ENCODE measurements at places on chromosomes 13 and 19.
A peak's percentile ranks its signal among the peaks of the same experiment; 100 is the strongest.

GRCh38 chr13:60945396-60945795 lies 470.3 kb downstream of the PCDH20 start:
- ATAC-seq, result no peak

DNA sequence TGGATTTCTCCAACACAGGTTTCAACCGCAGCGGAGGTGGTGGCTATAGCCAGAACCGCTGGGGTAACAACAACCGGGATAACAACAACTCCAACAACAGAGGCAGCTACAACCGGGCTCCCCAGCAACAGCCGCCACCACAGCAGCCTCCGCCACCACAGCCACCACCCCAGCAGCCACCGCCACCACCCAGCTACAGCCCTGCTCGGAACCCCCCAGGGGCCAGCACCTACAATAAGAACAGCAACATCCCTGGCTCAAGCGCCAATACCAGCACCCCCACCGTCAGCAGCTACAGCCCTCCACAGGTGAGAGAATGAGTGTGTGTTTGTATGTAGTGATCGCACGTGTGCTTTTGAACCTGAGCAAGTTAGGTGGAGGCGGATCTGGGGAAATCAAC lies 6.0 kb upstream of the CCDC97 start:
- ATAC-seq, result no peak

- peak; percentile 71 for ATAC-seq
Measured at GRCh38 chr19:51607920-51608562, 22.2 kb downstream of the SIGLEC5 start.

- ATAC-seq, result no peak
Measured at GRCh38 chr13:27493981-27494380, 43.6 kb upstream of the MTIF3 start.

GRCh38 chr13:93270769-93271742 lies 44.4 kb downstream of the GPC6 start:
- ATAC-seq, result peak; percentile 82

DNA sequence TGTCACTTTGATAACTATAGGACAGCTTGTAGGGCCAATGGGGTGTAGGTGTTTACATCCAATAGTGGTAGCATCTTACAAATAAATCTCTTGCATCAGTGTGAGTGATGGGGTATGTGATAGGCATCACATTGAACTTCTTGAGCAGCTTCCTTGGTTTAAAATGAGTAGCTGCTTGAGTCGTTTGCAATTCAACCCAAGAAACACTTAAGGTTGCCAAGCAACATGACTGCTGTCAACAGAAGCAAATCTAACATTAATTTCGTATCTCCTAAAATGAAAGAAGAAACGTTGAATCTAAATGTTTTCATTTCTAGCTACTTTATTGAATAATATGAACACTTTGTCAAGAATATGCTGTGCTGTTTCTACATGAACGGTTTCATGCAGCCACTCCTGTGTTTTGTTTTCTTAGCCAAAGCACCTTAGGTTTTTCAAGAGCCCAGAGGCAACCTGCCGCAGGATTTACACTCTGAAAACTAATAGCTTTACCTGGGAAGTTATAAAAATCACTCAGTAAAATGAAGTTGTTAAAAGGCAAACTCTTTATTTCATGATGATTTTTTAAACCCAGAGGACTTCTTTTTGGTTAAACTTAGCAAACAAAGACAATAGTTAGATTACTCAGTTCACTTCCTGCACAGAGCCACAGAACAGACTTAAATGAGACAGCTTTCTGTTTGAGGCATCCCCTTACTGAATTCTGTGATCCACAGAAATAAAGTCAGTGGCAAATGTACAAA lies 305.2 kb downstream of the MTUS2 start:
- no peak for ATAC-seq

- ATAC-seq, result no peak
Measured at GRCh38 chr13:108938155-108938554, 308.7 kb downstream of the MYO16 start.

DNA sequence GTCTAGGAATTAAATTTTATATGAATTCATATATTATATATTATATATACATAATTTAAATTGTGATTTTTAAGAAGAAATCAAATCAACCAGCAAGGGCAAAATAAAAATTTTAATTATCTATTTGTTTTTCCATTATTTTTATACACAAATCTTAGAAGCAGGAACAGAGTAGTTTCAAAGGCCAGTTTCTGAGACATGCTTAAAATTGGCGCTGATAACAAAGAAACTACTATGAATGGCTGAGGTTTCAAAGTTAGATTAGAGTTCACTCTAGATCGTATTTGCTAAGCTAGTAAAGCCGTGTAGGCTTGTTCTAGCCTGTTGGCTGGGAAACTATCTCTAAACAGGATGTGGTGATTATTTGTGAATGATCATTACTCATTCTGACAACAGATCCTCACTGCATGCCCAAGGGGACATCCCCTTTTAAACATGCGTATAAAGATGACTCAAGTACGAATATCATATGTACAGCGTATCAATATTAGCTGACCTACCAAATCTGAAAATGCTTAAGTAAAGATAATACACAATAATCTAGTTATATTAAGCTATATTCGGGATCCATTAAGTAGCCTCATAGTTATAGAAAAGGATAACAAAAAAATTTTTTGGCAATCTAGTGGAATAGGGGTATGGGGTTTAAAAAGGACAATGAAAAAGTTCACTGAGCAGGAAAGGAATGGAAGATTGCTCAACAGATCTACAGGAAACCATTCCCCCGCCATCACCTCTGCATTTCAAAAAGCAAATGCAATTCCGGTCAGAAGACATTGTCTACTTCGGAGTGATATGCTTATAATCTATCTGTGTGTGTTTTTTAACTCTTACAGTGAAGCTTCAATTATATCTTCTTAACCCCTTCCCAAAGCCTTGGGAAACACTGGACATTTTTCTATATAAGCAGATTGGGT lies 150.1 kb downstream of the SHISA2 start:
- ATAC-seq, result no peak

DNA sequence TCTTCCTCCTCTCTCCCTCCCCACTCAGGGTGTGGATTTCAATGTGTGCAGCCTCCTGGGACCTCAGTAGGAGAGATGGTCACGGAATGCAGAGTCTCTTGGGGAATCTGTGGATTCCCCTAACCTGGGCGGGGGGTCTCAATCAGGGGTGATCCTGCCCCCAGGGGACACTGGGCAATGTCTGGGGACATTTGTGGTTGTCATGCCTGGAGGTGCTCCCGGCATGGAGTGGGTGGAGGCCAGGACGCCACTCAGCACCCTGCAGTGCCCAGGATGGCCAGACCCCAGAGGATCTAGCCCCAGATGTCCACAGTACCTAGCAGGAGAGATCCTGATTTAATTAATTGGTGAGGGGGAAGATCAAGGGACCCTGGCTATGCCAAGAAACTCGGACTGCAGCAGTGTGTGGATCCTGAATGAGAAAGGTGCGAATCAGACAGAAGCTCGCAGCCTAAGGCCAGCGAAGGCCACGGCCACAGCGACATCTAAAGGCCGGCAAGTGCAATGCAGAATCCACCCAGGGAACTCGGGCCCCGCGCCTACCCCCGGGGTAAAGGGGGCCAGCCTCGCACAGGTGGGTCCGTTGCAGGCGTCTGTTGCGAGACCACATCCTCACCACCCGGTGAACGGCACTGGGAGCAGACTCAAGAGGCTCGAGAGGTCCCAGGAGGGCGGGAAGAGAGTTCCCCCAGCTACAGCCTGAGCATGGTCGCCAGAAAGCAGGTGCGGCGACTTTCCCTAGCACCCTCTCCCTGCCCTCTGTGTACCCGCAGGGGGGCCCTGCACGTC lies 88.8 kb downstream of the GNG7 start:
- peak; percentile 64 for ATAC-seq

GRCh38 chr19:58543826-58544590 lies at the start of gene TRIM28:
Gene TRIM28 (plus strand): TSS chr19:58544064. CDS start chr19:58544758, 694 bp downstream.
- ATAC-seq, result peak; percentile 96

DNA sequence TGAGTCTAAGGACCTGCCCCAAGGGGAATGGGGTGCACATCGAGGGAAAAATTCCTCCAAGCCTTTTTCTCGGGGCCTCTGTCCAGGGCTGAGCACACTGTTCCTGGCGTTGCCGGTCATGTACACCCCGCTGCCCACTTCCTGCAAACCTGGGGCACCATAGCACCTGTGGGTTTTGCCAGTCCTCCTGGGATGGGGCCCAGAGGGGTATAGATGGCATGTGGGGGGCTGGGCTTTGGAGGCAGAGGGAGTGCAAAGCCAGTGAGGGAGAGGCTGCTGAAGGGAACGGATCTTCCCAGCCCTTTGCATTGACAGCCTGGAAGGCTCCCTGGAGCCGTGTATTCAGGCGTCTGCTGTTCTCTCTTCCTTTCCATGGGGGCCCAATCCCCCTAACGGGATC lies 187.3 kb downstream of the ZNF536 start:
- ATAC-seq, result no peak

DNA sequence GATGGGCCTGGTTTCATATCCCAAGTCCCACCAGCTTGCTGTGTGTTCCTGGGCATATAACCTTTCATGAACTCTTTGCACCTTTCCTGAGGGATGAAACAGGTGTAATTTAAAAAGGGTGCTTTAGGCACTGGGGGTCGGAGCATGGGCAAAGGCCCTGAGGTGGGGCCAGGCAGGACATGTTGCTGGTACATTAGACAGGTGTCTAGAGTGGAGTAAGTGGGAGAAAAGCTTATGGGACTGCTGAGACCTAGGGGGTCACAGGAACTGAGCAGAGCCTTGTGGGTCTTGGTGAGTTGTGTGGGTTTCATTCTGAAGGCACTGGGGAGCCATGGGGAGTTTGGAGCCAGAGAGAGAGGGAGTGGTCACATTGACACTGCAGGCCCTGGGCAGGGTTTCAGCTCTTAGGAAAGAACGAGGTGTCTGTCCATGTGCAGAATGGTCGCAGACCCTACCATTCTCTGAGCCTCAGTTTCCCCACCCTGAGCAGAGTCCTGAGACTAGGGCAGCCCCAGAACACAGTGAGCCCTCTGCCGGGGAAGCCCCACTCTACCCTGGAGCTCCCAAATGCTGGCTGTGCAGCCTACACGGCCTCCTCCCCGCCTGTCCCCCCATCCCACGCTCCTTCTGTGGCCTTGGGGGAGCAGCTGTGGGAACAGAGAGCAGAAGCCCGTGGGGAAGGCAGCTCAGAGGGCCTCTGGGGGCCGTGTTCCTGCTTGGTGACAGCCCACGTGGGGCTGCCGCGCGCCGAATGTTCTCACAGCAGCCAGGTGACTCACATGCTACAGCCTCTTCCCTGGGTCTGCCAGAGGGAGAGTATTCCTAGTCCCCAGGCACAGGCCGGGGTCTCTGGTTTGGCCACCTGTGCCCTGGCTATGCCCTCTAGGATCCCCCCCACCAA lies 7.3 kb upstream of the HOMER3 start:
- ATAC-seq, result no peak

- no peak for ATAC-seq
Measured at GRCh38 chr13:78286748-78287147, 316.6 kb downstream of the POU4F1 start.

Measured in SK-N-SH treated with all-trans-retinoic acid at 6 μM for 48 hours (cell line).